ENCODE measurements at places on chromosomes 6 and 20.

DNA sequence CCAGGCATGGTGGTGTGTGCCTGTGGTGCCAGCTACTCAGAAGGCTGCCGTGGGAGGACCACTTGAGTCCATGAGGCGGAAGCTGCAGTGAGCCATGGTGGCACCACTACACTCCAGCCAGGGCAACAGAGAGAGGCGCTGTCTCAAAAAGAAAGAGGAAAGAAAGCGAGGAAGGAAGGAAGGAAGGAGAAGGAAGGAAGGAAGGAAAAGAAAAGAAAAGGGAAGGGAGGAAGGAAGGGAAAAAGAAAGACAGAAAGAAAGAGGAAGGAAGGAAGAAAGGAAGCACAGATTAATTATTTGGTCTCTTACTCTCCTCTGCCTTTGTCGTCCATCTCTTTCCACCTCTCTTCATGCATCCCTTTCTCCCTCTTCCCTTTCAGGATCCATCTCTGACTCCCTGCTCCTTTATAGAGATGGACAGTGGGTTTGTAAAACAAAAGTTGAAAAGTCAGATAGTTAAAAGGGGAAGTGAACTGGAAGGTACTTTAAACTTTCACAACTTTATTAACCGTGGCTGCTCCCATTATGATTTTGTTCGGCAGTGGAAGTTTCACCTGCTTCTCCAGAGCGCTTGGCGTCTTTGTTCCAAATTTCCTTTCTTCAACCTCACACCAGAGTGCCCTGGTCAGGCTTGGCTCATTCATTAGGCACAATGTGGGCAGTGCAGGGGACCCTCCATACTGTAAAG, 1.5 kb downstream of the HLA-DQA1 start:
- no peak for DNase-seq

GRCh38 chr20:26276554-26277210, 580.0 kb upstream of the ZNF337 start:
- DNase-seq: no peak

- no peak for DNase-seq
These were observed 261.6 kb upstream of the FERMT1 start for GRCh38 chr20:6384380-6384779.

GRCh38 chr6:106005013-106005412, 81.1 kb upstream of the PRDM1 start:
- DNase-seq: no peak
